Keratinocyte (primary cell): ENCODE measurements at places on chromosomes 12 and 14. TPM values are rescaled to one million over a fixed set of nuclear protein-coding genes. Genes with fewer than 3 reads are reported as not detected.

DNA sequence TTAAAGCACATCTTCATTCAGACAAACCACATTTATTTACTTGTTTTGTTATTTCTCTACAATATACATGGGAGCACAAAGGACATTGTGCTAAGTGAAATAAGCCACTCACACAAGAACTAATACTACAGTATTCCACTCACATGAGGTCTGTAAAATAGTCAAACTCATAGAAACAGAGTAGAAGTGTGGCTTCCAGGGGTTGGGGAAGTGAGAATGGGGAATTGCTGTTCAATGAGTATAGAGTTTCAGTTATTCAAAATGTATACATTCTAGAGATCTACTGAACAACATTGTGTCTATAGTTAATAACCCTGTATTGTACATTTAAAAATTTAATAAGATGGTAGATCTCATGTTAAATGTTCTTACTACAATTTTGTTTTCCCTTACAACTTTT, 88.8 kb downstream of the ATXN7L3B start:
- DNase-seq, result no peak

GRCh38 chr14:95192311-95192710, 35.0 kb upstream of the DICER1 start:
- DNase-seq, result no peak

GRCh38 chr12:3632754-3633153, 120.2 kb downstream of the CRACR2A start:
- no peak for DNase-seq

DNA sequence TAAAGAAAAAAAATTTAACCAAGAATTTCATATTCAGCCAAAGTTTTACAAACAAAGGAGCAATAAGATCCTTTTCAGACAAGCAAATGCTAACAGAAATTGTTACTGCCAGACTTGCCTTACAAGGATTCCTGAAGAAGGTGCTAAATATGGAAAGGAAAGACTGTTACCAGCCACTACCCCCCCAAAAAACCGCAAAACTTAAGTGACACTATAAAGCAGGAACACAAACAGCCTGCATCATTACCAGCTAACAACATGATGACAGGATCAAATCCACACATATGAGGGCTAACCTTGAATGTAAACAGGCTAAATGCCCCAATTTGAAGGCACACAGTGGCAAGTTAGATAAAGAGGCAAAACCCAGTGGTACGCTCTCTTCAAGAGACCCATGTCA, 55.7 kb downstream of the APOBEC1 start:
- DNase-seq, result no peak

DNA sequence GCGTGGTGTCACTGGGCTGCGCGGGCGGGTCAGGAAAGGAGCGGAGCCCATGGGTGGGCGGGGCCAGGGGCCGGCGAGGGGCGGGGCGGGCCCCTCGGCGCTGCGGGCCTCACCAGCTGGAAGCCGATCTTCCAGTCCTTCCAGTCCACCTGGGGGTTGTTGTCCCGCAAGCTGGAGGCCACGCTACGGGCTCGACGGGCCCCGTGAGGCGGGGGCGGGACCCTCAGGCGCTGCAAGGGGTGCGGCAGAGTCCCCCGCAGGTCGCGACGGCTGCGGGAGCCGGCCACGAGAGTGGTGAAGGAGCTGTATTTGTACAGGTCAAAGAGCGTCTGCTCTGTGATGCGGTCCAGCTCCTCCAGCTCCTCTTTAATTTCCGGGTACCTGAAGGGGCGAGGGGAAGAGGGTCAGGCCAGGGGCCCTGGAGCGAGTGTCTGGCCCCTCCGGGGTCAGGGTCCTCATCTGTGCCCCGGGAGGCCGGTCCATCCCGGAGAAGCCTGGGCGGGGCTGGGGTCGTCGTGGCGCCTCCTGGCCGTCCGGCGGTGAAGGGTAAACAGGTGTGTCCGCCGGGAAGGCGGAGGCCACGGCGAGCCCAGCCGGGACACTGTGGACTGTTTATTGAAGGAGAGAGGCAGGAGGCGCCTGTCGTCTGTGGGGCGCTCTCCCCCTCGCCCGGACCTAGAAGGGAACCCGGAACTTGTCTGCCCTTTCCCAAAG, 11.9 kb downstream of the SCNN1A start:
- no peak for DNase-seq

GRCh38 chr14:61644834-61645233, 50.5 kb upstream of the HIF1A start:
- DNase-seq, result no peak

DNA sequence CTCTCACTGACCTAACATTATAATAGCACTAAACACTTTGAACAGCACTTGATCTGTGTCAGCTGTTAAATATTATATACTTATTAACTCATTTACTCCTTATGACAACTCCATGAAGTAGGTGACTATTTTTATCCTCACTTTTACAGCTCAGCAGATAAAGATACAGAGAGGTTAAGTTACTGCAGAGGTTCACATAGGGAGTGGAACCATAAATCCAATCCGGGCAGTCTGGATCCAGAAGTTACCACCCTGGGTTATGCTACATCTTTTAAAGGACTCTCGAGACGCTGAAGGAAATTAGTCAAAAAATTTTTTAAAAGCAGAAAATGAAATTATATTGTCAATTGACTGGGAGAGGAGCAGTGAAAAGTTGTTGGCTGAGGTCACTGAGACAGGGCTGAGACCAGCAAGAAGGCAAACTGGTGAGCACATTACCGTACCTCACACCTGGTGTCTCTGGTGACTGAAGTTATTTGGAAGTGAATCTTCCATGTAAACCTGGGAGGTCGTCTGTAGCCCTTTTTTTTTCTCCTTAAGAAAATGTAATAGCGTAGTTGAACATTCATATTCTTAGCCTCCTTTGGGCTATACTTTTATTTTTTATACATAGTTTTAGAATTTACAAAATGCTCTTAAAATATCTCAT, 1.2 kb upstream of the RIMKLB start:
- DNase-seq, result no peak

DNA sequence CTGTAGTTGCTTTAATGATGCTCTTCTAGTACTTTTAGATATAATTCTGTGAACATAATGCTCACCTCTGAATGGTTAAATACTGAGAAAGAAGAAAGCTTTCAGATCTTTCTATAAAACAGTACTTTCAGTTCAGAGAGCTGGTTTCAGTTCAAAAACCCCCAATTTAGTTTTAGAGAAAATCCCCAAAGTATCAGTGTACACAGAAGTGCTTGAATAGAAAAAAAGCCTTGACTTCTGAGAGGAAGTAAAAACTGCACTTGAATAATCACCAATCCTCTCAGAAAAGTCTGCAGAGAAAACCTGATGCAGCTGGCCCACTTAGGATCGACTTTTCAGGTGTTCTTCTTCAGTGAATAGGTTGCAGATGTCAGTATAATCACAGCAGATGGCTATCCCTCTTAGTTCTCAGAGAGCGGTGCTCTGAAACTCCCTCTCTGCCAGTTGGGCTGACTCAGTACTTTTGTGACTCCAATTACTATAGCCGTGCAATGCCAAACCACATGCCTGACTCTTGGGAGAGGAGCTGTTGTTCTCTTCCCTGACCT, 616.3 kb downstream of the LRFN5 start:
- DNase-seq, result no peak

DNA sequence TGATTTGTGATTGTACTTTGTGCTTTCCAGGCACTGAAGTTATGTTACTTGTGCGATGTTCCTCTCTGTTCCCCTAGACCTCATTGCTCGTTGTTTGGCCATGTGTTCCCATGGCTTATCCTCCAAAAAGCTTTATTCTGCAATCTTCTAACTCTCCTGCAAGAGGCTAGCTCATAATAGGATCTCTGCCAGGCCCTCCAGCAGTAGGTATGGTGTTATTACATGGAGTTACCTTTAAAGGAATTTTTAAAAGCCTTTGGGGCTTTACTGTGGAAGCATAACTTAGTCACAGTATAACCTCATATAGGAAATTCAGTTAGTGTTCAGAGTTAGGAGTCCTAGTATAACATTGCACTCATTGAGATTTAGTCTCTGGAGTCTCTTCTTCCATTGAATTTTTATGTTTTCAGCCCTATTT, 292.3 kb downstream of the RAD51B start:
- DNase-seq, result no peak

DNA sequence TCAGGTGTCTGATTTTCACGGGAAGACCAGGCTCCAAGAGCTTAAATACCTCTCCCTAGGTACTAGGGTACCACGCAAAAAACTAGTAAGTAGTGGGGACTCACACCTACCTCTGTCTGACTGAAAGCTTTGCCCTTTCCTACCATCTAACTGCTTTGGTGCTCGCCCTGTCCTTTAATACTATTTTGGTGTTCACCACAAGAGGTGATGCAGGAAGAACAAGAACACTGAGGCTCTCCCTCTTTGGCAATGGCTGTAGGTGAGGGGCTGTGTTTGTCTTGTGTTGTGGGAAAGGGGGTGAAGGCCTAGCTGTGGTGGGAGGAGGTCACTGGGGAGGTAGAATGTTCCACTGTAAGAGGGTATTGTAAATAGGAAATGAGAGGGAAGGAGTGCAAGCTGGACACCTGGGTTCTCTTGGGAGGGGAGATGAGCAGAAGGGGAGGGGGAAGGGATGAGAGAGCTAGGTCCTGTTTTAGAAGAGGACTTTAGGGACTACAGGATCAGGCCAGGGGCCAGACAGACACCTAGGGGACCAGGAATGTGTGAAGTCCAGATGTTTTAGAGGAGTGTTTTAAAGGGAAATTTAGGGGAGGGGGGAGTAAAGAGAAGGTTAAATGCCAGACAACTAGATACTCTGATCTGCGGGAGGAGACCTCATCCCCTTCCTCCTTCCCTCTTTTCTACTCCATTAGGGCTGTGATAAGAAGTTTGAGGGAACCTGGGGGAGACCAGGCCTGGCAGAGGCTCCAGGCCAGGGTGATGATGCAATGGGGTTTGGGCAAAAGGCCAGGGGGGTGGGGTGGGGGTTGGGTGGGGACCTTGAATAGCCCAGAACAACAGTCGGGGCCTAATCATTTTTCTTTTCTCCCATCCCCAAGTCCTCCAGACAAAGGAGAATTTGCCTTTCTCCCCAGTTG, 2.1 kb downstream of the ITGA5 start:
- no peak for DNase-seq

GRCh38 chr12:104709692-104710435, 248.2 kb downstream of the SLC41A2 start:
- no peak for DNase-seq

- DNase-seq, result no peak
Measured at GRCh38 chr12:82874945-82875344, 188.2 kb downstream of the TMTC2 start.

DNA sequence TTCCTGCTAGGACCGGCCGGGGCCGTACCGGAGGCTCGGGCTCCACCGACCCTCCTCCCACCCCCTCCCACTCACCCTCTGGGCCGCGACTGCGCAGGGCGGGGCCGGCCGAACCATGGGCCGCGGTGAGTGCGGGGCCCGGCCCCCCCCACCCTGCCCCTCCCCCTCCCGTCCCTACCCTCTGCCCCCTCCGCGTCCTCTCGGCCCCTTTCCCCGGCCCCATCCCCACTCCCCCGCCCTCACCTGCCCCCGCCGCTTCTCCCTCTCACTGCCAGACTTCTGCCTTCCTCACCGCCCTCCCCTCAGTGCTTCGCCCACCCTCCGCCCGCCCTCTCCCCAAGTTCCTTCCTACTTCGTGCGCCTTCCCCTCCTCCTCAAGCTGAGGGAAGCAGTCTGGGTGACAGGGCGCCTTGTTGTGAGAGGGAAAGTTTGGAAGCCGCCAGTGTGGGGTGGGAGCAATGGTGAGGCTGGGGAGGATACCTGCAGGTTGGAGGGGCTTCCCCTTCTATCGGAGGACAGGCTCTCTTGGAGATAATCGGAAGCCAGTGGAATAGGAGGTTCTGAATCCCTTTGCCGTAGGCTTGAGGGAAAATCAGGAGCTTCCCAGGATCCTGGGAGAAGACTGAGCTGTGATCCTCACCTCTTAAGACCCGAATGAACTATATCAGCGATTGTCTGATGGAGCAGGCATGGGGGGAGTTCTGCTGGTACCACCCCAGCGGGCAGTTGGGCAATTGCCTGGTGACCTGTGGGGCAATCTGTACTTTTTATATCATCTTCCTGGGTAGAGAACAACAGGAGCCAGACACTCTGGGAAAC, 472 bp downstream of the MBD6 start:
- no peak for DNase-seq

GRCh38 chr12:132520421-132521199, 30.7 kb downstream of the FBRSL1 start:
- no peak for DNase-seq

GRCh38 chr12:47178014-47178413, 98.3 kb upstream of the AMIGO2 start:
- no peak for DNase-seq

DNA sequence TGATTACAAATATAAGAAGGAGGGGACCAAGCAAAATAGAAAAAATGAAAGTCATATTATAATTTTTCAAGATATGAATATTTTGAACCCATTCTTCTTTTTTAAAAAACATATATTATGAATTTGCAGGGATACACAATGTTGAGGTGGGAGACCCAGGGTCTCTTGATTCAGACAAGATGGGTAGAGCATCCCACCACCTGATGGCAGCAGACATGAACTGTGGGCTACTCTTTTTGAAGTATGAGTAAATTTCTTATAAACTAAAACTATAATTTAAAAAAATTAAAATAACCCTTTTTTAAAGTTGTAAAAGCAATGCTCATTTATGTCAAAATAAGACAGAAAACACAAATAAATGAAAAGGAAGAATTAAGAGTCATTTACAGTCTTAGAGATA, 202.7 kb upstream of the PRICKLE1 start:
- no peak for DNase-seq

DNA sequence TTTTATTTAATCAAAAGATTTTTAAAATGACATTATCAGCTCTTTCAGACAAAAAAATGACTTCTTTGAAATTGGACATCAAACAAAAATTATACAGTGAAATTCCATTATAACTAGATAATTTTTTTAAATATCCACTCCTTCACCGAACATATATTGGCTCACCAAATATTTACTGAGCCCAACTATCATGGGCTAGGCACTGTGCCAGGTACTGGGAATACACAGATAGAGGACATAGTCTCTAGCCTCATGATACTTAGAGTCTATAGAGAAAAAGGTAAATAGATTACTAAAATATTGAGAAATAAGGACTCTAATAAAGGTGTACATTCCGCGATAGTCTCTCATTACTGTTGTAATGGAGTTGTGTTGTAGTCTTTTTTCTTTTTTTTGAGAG, 219.9 kb downstream of the SEC23A start:
- DNase-seq, result no peak

Gene STXBP6
- 0.63 to 1.4 TPM (median 0.94 TPM) in 3 replicates for polyA plus RNA-seq

Gene PLBD1
- 3.6 to 13.4 TPM (median 7.2 TPM) in 3 replicates for polyA plus RNA-seq

Gene SERPINA3
- 0.33 to 1.5 TPM (median 0.50 TPM) in 3 replicates for polyA plus RNA-seq

Gene DNAH10
- 0.01 to 0.08 TPM (median 0.02 TPM) in 3 replicates for polyA plus RNA-seq

Gene PYGL
- polyA plus RNA-seq, result 197 to 397 TPM (median 331 TPM) in 3 replicates

Gene SLC22A17
- polyA plus RNA-seq, result 0.76 to 2.1 TPM (median 1.2 TPM) in 3 replicates
